ENCODE measurements at places on chromosomes 6 and 20.

- DNase-seq, result no peak
Measured at GRCh38 chr6:100412872-100413271, 51.8 kb downstream of the SIM1 start.

GRCh38 chr20:5797843-5798462 is 47.8 kb downstream of the SHLD1 start:
- peak; percentile 88 for DNase-seq

DNA sequence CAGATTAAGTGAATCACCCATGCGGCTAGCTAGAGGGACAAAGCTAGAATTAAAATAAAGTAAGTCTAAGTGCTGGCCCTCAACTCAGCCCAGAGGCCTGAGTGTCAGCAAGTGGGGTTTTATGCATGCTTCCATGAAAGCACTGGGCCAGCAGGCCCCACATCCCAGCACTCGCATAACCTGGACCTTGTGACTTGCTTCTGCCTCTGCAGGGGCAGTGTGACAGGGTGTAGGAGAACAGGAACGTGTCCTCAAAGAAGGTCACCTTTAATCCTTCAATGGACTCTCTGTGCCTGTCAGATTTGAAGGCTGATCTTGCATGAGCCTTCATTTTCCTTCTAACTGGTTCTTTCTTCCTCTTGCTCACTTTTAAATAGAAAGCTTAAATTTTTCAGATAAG is 183.4 kb downstream of the ALDH8A1 start:
- no peak for DNase-seq

DNA sequence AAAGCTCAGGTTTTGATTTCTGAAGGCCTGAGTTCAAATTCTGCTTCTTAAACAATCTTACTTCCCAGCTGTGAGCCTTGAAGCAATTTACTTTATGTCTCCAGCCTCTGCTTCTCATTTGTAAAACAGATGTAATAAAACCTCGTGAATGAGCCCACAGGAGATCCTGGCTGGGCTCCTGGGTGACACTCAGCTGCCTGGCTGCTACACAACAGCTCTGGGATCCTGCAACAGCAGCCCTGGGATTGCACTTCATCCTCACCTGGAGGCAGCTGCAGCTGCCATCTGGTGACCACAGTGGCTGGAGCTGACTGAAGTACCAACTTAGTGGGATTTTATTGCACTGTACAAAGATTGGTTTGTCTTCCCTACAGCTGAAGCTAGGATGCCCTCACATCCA is 98.6 kb downstream of the NDUFAF5 start:
- DNase-seq, result no peak

DNA sequence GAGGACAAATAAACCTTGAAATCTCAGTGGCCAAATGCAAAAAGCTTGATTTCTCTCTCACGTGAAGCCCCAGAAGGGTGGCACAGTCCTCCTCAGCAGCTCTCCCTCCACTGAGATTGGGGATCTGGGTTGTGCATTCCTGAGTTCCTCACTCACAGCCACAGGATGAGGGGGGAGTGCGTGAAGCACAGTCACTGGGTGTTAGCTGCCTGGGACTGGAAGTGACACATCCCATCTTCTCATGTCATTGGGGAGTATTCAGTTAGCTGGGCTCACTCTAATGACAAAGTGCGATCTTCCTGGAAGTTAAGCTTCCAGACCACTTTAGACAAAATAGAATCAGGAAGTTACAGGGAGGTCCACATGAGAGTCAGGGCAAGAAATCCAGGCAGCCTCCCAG is 192.2 kb upstream of the LRFN2 start:
- no peak for DNase-seq

GRCh38 chr6:52352239-52353018 is 9.5 kb upstream of the PAQR8 start:
- DNase-seq, result peak; percentile 88

GRCh38 chr6:136052031-136052430 is 198.1 kb downstream of the MTFR2 start:
- no peak for DNase-seq

DNA sequence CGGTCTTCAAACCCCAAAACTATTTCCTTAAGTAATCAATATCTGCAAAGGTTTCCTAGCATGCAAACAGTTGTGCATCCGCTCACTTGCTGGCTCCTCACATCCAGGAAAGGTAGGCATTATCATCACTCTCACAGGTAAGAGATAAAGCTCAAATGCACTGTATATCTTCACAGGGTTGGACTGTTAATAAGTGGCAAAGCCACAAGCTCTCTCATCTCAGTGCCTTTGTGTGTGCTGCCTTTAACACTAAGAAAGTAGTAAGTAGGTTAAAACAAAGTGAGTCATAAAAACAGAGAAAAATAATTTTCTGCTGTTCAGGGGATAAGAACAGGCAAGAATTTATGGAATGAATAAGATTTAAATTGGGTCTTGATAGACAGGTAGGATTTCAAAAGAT is 21.3 kb downstream of the MAN1A1 start:
- DNase-seq, result no peak

GRCh38 chr20:50251992-50252511 is 61.4 kb downstream of the CEBPB start:
- DNase-seq, result no peak

- DNase-seq, result no peak
Measured at GRCh38 chr6:13677878-13678254, 33.8 kb downstream of the RANBP9 start.

- DNase-seq, result no peak
Measured at GRCh38 chr6:25181923-25182322, 97.3 kb upstream of the CARMIL1 start.

DNA sequence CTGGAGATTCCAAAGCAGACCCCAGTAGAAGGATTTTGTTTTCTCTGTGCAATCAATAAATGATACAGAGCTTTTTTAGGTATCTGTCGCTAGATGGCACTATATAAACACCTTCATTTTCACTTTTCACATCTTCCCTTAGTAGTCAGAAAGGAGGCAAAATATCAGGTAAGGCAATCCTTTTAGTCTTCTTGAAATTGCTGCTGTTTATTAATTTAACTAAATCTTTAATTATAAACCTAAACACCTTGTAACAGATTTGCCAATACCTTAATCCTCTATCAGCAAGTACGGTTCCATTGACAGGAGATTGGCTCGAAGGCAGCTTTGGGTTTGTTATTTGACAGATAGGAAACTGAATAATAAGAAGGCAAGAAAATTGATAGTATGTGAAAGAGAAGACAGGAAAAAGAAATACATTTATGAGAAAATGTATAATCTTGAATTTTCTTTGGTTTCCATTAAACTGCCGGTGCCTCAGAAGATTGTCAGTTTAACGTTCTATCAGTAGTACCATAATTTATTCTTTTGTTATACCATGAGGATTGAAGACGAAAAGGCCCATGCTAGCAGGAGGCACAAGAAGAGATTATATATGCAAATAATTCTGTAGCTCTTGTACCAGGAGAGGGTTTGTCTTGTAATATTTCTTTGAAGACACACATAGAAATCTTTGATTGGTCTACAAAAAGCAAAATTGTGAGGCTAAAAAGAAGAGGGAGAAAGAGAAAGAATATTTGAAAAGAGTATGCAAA is 23.5 kb upstream of the IBTK start:
- DNase-seq, result peak; percentile 54

GRCh38 chr6:34317882-34318498 is 69.2 kb upstream of the SMIM29 start:
- DNase-seq, result no peak

- peak; percentile 64 for DNase-seq
Measured at GRCh38 chr6:135568379-135568778, 70.8 kb upstream of the AHI1 start.

GRCh38 chr6:166626177-166627032 is 646 bp downstream of the RPS6KA2 start:
- peak; percentile 4 for DNase-seq

DNA sequence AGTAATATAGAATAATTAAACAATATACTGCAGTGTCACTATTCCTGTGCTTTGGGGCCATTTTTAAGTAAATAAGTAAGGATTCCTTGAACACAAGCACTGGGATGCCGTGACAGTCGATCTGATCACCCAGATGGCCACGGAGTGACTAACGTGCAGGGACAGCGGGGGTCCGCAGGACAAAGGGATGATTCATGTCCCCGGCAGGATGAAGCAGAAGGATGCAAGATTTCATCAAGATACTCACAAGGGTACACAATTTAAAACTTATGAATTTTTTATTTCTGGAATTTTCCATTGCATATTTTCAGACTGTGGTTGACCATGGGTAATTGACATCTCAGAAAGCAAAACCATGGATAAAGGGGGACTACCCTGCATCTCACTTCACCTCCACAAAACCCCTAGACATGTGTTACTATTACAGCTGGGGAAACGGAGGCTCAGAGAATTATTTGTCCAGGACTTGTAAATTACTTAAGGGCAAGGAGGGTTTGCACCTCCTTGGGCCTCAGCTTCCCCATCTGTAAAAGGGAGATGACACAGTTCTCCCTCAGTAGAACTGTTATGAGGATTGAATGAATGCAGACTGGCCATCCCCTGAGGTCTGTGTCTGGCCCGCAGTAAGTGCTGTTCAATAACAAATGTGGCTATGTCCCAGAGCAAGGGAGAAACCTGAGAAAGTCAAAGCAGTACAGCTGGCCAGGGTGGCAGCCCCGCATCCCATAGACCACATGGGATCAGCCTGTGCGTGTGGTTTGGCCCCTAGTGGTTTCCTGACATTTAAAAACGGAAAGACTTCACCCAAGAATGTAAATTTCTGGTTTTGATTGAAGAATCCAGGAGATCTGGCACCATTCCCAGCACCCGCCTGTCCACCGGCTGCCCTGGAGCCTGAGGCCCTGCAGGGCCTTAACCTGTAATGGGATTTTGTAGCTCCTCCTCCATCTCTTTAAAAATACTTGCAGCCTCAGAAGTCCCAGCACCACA is 235.5 kb downstream of the BMP7 start:
- DNase-seq, result no peak

GRCh38 chr20:32678948-32679347 is 5.2 kb upstream of the C20orf203 start:
- no peak for DNase-seq

- DNase-seq, result no peak
Measured at GRCh38 chr6:30766461-30767157, 22.3 kb upstream of the IER3 start.

GRCh38 chr20:32798046-32798981 is 21.4 kb upstream of the MAPRE1 start:
- DNase-seq, result no peak

DNA sequence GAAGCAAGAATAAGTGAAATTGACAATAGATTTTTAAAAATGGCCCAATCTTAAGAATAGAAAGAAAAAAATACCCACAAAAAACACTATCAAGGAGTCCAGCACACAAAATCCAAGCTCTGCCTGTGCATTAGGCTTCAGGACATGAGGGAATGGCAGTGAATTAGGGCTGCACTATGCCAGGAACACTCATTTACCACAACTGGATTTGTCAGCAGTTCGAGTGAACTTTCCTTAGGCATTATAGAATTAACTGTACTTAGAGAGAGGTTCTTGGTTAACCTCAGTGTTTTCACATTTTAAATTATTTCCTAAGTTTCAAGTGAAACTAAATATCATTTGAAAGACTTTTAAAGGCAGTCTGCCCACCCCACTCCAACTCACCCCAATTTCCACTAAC is 34.8 kb downstream of the SLC22A3 start:
- no peak for DNase-seq

DNA sequence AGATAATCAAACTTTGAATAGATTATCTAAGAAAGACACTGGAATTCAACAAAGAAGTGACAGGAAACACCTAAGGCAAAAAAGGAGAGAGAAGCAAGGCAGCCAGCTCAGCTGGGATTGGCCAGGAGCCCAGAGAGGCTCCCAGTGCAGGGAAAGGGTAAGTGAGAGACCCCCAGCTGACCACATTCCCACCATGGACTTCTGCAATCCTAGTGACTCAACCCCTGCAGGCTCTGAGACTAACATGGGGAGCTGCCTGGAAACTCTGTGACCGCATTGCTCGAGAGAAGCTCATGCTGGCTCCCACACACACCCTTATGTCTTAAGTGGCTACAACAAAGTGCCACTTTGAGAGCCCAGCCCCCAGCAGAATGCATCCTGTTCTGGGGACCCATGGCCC is 215.1 kb downstream of the PACRG start:
- no peak for DNase-seq

DNA sequence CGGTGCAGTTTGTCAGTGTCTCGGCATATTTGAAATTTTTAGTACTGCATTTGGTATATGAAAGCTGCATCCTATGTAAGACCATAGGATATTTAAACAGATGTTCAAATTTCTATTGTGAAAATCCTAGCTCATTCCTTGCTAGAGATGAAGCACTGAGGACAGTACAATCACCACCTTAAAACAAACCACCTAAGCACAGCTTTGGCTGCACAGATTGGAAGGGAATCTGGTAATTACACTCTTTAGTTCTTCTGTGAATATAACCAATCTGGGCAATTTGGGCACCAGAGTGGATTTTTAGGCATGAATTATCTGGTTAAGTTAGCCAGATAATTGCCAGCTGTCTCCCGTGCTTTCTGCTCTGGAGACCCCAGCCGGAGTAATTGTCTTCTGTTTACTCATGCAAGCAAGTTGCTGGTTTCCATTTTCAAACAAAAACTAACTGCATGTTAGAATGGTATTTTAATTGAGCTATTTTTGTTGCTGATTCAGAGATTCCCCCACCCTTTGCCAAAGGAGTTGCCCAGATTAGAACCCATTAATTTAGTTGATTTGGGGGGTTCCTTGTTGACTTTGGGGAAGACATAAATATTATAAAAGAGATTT is 36.9 kb downstream of the E2F3 start:
- no peak for DNase-seq

Data from GM12865 (cell line).